Transverse colon (tissue), 4 donors: ENCODE measurements at places on chromosomes 7 and 10. TPM values are rescaled to one million over a fixed set of nuclear protein-coding genes. Genes with fewer than 3 reads are reported as not detected.
A peak's percentile ranks its signal among the peaks of the same experiment; 100 is the strongest.

- H3K27ac ChIP-seq = no peak overlapping the region
- H3K27me3 ChIP-seq = no peaks in the 10 kb centered on the region
- DNase-seq = no peak
- no peaks in the 10 kb centered on the region for H3K4me1 ChIP-seq
- H3K36me3 ChIP-seq = no peaks in the 10 kb centered on the region
Observed at GRCh38 chr10:53361936-53362335, 589.4 kb upstream of the MBL2 start.

The MOGAT3 gene
- 31.7 TPM for total RNA-seq

DNA sequence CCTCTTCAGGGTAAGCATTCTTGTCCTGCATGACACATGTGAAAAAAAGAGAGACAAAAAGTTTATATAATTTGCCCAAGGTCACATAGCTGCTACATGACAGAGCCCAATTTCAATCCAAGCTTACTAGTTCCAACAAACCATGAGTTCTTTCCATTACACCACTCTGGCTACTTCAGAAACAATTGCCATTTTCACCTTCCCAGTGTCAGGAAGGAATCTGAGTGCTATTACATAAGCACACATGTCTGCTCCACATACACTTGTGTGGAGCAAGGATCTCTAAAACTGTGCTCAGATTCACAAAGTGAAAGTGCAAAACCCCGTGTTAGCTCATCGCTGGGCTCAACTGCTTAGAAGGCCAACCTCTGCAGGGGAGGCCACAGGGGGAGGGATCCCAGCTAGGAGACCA, 356.2 kb upstream of the NFE2L3 start:
- no peak overlapping the region for H3K4me3 ChIP-seq
- H3K36me3 ChIP-seq = no peaks in the 10 kb centered on the region
- H3K27me3 ChIP-seq = no peaks in the 10 kb centered on the region
- no peak for DNase-seq
- H3K4me1 ChIP-seq = no peaks in the 10 kb centered on the region

The ENO4 gene
- 0.27 TPM for total RNA-seq

GRCh38 chr10:12705943-12706342, 295.6 kb downstream of the CCDC3 start:
- no peak for DNase-seq
- peaks cover 28% of the 10 kb centered on the region for H3K4me1 ChIP-seq
- H3K27me3 ChIP-seq = no peaks in the 10 kb centered on the region
- H3K36me3 ChIP-seq = no peaks in the 10 kb centered on the region
- H3K4me3 ChIP-seq = no peak overlapping the region

DNA sequence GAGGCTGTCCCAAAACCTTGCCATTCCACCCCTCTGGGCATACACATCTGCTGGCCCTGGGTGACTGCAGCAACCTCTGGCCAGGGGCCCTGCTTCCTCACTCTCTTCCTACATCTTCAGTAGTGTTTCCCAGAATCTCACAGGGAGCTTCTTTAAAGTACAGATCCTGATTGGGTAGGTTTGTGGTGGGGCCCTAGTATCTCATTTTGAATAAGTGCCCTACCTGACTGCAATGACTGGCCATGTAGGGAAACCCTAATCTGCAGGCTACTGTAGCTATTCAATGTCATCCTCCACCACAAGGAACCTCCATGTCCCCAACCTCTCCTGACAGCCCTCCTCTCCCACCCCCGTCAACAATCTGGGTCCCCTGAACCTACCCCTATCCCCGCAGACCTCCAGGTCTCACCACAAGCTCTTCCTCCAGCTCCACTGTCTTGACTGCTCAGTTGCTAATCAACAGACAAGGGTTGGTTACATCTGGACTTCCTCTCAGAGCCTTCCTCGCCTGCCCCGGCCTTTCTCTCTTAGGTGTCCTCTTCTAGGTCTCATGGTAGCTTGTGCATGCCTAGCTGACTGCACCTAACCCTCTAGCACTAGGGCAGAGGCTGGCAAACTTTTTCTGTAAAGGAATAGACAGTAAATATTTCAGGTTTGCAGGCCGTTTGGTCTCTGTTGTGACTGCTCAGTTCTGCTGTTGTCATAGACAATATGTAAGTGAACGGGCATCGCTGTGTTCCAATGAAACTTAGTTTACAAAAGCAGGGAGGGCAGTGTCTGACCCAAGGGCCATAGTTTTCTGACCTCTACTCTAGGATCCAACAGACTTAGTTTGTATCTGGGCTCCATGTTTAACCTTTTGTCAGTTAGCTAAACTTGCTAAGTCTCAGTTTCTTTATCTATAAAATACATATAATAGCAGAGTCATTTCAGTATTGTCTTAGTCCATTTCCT, 121.1 kb downstream of the AOAH start:
- no peak overlapping the region for H3K4me3 ChIP-seq
- no peaks in the 10 kb centered on the region for H3K27me3 ChIP-seq
- H3K4me1 ChIP-seq = no peaks in the 10 kb centered on the region
- H3K36me3 ChIP-seq = no peaks in the 10 kb centered on the region
- DNase-seq = no peak

DNA sequence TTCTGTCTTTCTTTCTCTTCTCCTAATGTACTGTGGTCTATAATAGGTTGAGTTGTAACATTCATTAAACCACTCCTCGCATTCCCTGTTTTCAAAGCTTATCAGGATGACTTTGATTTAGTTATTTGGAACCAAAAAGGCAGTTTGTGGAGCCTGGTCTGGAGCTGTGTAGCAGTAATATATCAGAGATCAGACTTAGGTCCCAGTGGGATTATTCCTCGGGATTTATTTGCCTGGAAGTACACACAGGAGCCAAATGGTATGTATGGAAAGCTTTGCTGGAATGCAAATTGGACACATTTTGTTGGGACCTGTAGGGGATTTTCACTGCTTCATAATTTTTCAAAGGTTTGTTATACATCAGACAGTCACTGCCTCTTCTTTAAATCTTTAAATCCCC, 40.9 kb downstream of the GBF1 start:
- peaks cover 3% of the 10 kb centered on the region for H3K4me1 ChIP-seq
- no peaks in the 10 kb centered on the region for H3K27me3 ChIP-seq
- no peak for DNase-seq
- H3K27ac ChIP-seq = no peak overlapping the region
- H3K4me3 ChIP-seq = no peak overlapping the region

- no peaks in the 10 kb centered on the region for H3K27me3 ChIP-seq
- peaks cover 4% of the 10 kb centered on the region for H3K4me1 ChIP-seq
- no peak overlapping the region for H3K4me3 ChIP-seq
Observed at GRCh38 chr7:69820479-69821192, 222.4 kb downstream of the AUTS2 start.

GRCh38 chr7:13860734-13861133, 128.7 kb downstream of the ETV1 start:
- H3K27ac ChIP-seq = no peak overlapping the region
- H3K36me3 ChIP-seq = no peaks in the 10 kb centered on the region
- DNase-seq = no peak
- H3K4me1 ChIP-seq = no peaks in the 10 kb centered on the region

DNA sequence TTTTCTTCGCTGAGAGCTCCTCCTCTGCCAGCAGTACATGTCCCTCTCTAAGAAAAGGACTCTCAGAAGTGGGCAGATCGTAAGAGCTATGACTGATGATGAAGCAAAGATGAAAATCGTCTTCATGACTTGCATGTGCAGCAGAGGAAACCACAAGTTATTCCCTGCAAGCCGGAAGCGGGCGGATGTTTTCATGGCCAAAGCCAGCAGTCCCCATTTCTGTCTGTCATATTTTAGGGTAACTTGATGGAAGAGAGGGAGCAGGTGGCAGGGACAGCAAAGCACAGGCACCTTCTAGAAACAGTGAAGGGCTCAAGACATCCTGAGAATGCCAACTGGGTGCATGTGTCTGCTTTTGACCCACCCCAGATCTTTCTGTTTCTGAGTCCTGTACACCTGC, 19.9 kb downstream of the KLF6 start:
- no peak overlapping the region for H3K27ac ChIP-seq
- peaks cover 5% of the 10 kb centered on the region for H3K4me1 ChIP-seq
- H3K36me3 ChIP-seq = no peaks in the 10 kb centered on the region
- DNase-seq = peak; percentile 46
- H3K27me3 ChIP-seq = no peaks in the 10 kb centered on the region
- no peak overlapping the region for H3K4me3 ChIP-seq

GRCh38 chr10:62250594-62251198, 17.9 kb downstream of the RTKN2 start:
- no peak for DNase-seq
- H3K36me3 ChIP-seq = no peaks in the 10 kb centered on the region
- H3K27ac ChIP-seq = no peak overlapping the region
- H3K4me3 ChIP-seq = no peak overlapping the region
- H3K27me3 ChIP-seq = no peaks in the 10 kb centered on the region

The PTPN20 gene
- 1.6 TPM for total RNA-seq

The CDC14C gene
- total RNA-seq = not detected

- H3K27me3 ChIP-seq = peaks cover 5% of the 10 kb centered on the region
- H3K36me3 ChIP-seq = no peaks in the 10 kb centered on the region
- DNase-seq = no peak
- H3K27ac ChIP-seq = no peak overlapping the region
- no peak overlapping the region for H3K4me3 ChIP-seq
Observed at GRCh38 chr7:76425156-76425555, 406 bp downstream of the ZP3 start.

- H3K27ac ChIP-seq = peak within 1 kb of the TSS; percentile 92
- H3K4me3 ChIP-seq = peak within 1 kb of the TSS; percentile 78
- H3K4me1 ChIP-seq = peaks cover 19% of the 10 kb centered on the region
- peak; percentile 98 for DNase-seq
- H3K36me3 ChIP-seq = no peaks in the 10 kb centered on the region
Observed at GRCh38 chr10:102743588-102744373, at the start of gene WBP1L. WBP1L (plus strand) TSS chr10:102743948; CDS start chr10:102744054, 106 bp downstream.

The VIPR2 gene
- total RNA-seq = 2.2 TPM

- peaks cover 77% of the 10 kb centered on the region for H3K27me3 ChIP-seq
- no peak overlapping the region for H3K27ac ChIP-seq
- no peak overlapping the region for H3K4me3 ChIP-seq
- DNase-seq = no peak
- H3K36me3 ChIP-seq = no peaks in the 10 kb centered on the region
- peaks cover 15% of the 10 kb centered on the region for H3K4me1 ChIP-seq
Observed at GRCh38 chr7:155798673-155799439, 13.4 kb downstream of the SHH start.

The RELN gene
- 2.7 TPM for total RNA-seq

DNA sequence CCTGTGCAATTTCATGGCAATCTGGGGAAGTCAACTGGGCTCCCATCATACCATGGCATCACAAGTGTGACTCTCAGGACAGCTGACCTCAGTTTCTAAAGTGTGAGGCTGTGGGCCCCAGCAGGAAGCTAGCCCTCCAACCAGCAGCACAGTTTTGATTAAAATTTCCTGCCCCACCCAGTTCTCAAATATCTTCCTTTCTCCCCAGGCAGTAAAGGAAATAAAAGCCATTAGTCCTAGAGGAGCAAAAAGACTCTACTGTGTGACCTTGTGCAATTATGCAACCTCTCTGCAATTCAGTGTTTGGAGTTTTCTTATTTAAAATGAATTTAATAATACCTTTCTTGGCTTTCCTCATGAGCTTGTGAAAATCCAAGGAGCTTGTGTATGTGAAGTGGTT, 143.1 kb upstream of the CDCA7L start:
- no peaks in the 10 kb centered on the region for H3K36me3 ChIP-seq
- no peak overlapping the region for H3K27ac ChIP-seq
- peaks cover 3% of the 10 kb centered on the region for H3K4me1 ChIP-seq
- H3K27me3 ChIP-seq = no peaks in the 10 kb centered on the region

The SMKR1 gene
- total RNA-seq = not detected

DNA sequence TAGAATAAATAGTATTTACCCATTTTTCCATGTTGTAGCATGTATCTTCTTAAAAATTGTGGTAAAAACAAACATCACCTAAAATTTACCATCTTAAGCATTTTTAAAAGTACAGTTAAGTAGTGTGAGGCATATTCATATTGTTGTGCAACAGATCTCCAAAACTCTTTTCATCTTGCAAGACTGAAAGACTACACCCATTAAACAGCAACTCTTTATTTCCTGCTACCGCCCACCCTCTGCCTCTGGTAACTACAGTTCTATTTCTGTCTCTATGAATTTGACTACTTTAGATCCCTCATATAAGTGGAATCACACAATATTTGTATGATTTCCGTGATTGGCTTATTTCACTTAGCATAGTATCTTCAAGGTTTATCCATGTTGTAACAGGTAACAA, 40.0 kb upstream of the AGBL3 start:
- H3K27me3 ChIP-seq = no peaks in the 10 kb centered on the region
- H3K4me1 ChIP-seq = no peaks in the 10 kb centered on the region
- DNase-seq = no peak
- H3K27ac ChIP-seq = no peak overlapping the region
- H3K4me3 ChIP-seq = no peak overlapping the region

DNA sequence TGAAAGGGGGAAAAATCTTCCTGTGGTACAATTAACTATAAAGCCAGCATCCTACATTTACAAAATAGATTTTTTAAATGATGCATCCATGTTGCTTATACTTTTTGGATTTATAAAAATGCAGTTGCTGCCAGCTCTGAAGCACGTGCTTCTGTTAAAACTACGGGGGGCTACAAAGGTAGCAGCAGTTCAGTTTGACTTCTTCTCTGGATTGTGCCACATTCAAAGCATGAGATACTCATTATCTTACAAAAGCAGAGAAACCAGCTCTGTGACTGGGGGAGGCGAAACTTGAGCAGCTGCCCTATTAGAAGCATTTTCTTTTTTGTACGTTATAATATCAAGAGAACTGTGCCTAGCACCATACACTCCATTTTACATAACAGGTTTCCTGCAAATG, 31.1 kb downstream of the NEUROD6 start:
- no peak overlapping the region for H3K4me3 ChIP-seq
- no peaks in the 10 kb centered on the region for H3K4me1 ChIP-seq
- no peak for DNase-seq
- H3K36me3 ChIP-seq = no peaks in the 10 kb centered on the region
- H3K27me3 ChIP-seq = no peaks in the 10 kb centered on the region

The MET gene
- 6.4 TPM for total RNA-seq

The SBDS gene
- total RNA-seq = 123 TPM

The OR2A5 gene
- not detected for total RNA-seq

The MYO1G gene
- total RNA-seq = 8.2 TPM

The CALHM3 gene
- not detected for total RNA-seq

GRCh38 chr7:150648353-150649079, 16.3 kb upstream of the GIMAP6 start:
- H3K27ac ChIP-seq = no peak overlapping the region
- H3K4me3 ChIP-seq = no peak overlapping the region
- no peaks in the 10 kb centered on the region for H3K4me1 ChIP-seq
- no peak for DNase-seq
- H3K27me3 ChIP-seq = no peaks in the 10 kb centered on the region

- no peak for DNase-seq
- H3K36me3 ChIP-seq = no peaks in the 10 kb centered on the region
- no peak overlapping the region for H3K4me3 ChIP-seq
- no peaks in the 10 kb centered on the region for H3K4me1 ChIP-seq
- no peaks in the 10 kb centered on the region for H3K27me3 ChIP-seq
Observed at GRCh38 chr10:84177541-84178141, 4.0 kb downstream of the GPR15LG start.

GRCh38 chr7:33986951-33987947, 81.9 kb downstream of the BMPER start:
- DNase-seq = no peak
- H3K4me3 ChIP-seq = no peak overlapping the region
- H3K36me3 ChIP-seq = no peaks in the 10 kb centered on the region
- no peaks in the 10 kb centered on the region for H3K4me1 ChIP-seq
- H3K27me3 ChIP-seq = no peaks in the 10 kb centered on the region
- peak overlapping the region; percentile 28 for H3K27ac ChIP-seq
